ENCODE measurements at places on chromosomes 1 and 21.

DNA sequence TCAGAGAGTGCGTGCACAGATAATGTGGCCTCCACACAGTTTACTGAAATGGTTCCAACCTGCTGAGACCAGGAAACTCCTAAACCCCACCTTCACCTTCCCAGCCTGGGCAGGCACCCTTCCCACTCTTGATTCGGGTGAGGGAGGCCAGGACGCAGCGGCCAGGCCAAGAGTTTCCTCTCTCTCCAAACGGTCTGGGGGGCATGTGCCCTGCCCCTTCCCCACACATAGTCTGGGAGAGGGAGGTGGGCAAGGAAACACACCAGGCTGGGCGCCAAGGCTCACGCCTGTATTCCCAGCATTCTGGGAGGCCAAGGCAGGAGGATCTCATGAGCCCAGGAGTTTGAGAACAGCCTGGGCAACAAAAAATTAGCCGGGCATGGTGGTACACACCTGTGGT is 9.6 kb downstream of the TNFRSF8 start:
- no peak for DNase-seq

- no peak for DNase-seq
Observed at GRCh38 chr1:233665575-233666270, 51.8 kb downstream of the KCNK1 start.

DNA sequence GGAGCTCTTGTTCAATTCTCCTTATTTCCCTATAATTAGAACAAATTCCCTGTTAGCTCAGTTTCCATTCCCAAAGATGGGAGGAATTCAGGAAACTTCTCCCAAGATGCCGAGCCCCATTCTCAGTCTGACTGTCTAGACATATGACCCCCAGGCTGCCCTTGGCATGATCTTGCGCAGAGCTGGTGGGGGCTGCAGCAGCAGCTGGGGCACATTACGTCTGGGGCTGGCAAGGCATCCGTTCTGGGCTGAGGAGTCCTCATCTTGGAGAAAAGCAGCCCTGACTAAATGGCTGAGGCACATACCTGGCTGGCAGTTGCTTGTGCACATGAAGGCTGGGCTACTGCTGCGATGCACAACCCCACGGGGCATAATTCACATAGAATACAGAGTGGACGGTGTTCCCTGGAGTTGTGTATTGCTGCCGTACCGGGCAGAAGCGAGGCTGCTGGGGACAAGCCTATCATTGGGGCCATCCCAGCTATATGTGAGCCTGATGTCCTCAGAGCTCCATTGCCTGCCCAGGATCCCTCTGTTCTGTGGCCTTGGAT is 36.4 kb upstream of the TRABD2B start:
- DNase-seq = no peak

DNA sequence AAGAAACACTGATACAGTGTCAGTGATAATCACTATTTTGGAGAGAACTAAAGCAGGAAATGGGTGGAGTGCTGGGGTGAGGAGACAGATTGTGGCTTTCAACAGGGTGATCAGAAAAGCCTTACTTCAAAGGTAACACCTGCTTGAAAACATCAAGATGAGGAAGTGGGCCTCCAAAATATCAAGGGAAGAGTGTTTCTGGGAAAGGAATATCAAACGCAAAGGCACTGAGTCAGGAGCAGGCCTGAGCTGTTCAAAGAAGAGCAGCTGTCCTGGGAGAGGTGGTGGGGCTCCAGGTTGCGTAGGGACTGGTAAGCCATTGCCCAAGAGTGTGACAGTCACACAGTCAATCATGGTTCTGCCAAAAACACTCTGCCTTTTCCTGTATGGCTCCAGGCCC is 47.1 kb upstream of the ATP1A1 start:
- DNase-seq = no peak

DNA sequence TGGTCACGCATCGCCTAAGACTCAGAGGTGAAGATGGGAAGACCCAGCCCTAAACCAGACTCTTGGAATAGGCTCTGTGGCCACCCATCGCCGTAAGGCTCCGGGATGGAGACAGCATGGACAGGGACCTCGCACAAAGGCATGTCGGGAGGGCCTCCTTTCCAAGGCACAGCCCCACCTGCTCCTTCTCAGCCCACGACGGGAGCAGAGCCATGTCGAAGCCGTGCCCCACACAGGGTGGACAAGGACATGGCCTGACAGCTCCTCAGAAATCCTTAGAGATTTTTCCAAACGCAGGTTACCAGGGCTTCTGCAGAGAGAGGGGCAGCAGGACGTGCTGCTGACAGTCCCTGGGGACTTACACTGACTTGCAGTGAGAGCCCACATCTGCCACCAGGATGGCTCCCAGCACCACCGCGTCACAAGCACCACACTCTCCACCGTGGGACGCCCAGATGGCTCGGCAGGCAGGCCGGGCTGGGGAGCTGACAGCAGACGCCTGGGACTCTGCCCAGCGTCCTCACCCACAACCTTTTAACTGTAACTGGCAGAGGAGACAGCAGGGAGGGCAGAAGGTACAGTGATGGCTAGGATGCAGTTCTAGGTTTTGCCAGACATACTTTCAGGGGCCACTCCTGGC is 12.0 kb downstream of the SSU72 start:
- no peak for DNase-seq

DNA sequence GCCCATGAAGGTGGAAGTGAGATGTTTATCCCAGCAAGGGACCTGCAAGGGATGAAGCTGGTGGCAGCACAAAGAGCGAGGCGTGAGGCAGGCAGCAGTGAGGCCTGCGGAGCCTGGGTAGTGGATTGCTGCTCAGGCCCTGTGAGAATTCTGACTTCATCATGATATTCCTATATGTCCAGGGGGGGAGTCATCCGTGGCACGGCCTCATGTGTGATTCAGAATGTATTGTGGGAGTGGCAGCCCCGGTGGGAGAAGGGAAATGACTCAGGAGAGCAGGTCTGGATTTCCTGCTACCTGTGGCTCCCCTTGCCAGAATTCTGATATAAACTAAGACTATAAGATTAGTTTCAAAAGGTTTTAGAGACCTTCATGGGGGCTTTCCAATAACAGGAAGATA is 240.9 kb downstream of the CAMTA1 start:
- DNase-seq = no peak

- DNase-seq = no peak
Observed at GRCh38 chr1:147414505-147415163, 126.7 kb upstream of the BCL9 start.
